Stimulated activated CD8-positive, alpha-beta memory T cell treated with anti-CD3 and anti-CD28 coated beads, Interleukin-4, amount 100 ng/mL, for 1 hour (primary cell): ENCODE measurements at places on chromosomes 7 and 10.

DNA sequence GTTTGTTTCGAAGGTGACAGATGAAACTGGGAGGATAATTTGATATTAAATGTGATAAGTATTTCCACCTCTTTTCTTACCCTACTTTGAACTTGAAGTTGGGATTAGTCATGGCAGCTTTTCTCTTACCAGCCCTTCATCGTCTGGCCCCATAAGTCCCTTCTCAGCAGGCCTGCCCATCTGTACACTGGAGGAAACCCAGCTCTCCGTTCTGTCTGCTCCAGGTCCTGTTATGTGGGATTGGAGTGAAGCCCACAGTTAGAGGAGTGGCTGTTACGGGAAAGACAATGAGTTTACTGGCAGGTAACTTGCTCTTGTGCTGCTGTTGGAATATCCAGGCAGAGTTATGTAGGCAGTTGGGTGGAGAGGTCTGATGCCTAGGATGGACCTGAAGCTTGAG lies 127.3 kb downstream of the CAMK1D start:
- DNase-seq, result no peak

DNA sequence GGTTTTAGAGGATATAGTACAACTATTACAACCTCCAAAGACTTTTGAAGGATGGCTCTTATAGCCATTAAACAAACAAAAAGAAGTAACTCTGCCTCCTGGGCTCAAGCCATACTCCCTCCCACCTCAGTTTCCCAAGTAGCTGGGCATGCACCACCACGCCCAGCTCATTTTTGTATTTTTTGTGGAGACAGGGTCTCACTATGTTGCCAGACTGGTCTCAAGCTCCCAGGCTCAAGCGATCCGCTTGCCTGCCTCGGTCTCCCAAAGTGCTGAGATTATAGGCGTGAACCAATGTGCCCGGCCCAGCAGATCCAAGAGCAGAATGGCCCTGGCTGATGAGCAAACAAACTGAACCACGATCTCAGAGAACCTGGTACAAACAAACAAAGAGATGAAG lies 16.0 kb downstream of the NANOS1 start:
- DNase-seq, result no peak

DNA sequence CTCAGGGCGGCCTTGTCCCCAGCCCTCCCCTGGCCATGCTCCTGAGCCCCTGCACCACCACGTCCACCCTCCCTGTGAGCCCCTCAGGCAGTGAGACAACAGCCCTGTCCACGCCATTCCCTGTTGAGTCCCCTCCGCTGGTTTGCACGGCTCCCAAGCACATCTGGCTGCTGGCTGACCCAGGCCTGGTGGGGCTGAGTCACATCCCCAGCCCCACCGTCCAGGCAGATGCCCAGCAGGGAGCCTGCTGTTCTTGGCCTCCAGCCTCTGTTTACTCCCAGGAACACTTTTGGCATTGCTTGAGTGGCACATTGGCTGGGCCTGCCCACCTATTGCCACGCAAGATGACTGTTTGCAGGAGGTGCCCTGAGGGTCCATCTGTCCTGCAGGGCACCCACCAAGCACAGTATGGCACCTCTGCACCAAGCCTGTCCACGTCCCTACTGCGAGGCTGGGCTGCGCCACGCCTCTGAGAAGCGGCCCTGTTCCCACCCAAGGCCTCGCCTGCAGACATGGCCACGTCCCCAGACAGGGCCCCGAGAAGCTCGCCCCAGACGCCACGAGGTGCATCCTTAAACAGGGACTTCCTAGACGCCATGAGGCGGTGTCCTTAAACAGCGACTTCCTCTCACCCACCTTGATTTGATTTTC lies 48.4 kb upstream of the INPP5A start:
- DNase-seq, result no peak

DNA sequence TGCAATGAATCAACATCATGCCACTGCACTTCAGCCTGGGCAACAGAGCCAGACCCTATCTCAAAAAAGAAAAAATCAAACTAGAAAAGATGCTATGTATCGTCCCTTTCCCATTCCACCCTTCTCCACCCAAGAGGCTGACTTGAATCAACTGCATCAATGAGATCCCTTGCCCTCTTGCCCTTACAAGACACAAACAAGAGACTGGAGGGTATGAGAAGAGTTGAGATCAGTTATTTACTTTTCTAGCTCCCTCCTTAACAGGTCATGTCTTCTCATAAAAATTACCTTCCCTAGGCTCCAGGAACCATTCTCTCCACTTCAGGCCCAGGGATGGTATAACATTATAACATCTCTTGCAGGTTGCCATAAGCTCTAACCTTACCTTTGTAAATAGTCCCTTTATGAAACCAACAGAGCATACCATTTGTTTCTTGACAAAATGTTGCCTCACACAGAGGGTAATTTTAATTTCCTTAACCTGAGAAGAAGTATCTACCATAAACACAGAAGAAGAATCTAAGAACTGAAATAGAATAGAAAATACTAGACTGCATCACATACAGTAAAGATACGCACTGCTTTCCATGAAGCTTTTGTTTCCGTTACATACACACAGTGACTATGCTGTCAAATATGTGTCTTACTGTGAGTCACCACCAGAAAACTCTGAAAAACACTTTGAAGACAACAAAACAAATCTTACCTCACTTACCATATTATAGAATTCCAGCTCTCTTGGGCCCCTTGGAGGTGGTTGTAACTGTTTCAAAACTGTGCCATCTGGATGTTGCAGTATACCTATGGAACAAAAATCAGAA lies 30.5 kb downstream of the IPMK start:
- DNase-seq, result no peak

- no peak for DNase-seq
These were observed 22.7 kb downstream of the EBF3 start for GRCh38 chr10:129941199-129942018.

DNA sequence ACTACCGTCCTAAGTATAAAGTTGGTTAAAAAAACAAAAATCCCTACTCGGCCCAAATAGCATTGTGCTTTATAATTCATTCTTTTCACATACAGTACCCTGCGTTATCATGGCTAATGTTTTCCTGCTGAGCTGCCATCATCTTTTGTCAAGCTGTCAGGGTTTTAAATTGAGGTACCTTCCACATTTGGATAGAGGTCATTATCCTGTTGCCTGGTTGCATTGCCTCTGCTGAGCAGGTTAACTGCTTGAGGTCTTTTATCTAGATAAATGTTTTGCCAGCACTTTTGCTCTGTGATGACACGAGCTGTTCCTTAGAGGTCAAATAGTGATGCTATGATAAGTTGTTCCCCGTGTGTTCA lies 94.4 kb upstream of the FZD1 start:
- no peak for DNase-seq

GRCh38 chr10:28570598-28570997 lies 37.7 kb downstream of the WAC start:
- DNase-seq, result no peak

DNA sequence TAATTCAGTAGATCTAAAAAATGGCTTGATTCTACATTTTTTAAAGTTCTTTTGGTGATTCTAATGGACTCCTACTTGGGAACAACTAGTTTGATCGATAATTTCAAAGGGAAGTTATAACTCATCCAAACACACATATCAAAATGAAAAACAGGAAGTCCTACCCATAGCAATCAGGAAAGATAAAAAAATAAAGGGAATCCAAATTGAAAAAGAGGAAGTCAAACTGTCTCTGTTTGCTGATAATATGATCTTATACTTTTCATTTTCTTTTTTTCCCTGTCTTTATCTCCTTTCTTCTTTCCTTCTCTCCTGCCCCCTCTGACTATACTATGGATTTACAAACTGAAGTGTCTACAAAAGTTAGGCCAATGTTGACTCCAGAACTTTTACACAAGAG lies 118.8 kb downstream of the IQUB start:
- no peak for DNase-seq

GRCh38 chr10:48279081-48279751 lies 4.7 kb upstream of the FRMPD2 start:
- no peak for DNase-seq

- DNase-seq, result no peak
These were observed 15.9 kb downstream of the TMEM176B start for GRCh38 chr7:150784120-150784736.
